ENCODE measurements at places on chromosomes 3 and 15. TPM values are rescaled to one million over a fixed set of nuclear protein-coding genes. Genes with fewer than 3 reads are reported as not detected.

NR1I2 gene
- total RNA-seq: not detected

GOLGA6L4 gene
- 0.83 TPM for total RNA-seq

GASK1A gene
- 0.94 TPM for total RNA-seq

SLTM gene
- 54.9 TPM for total RNA-seq

MON1A gene
- 8.8 TPM for total RNA-seq

C2CD4B gene
- total RNA-seq: 0.68 TPM

MCTP2 gene
- 4.7 TPM for total RNA-seq

NANOGP8 gene
- not detected for total RNA-seq

BFSP2 gene
- total RNA-seq: not detected

CLDN16 gene
- total RNA-seq: not detected

KY gene
- 1.9 TPM for total RNA-seq

TJP1 gene
- 42.8 TPM for total RNA-seq

SLC27A2 gene
- not detected for total RNA-seq

CHRNB4 gene
- total RNA-seq: not detected

CMTM8 gene
- 0.30 TPM for total RNA-seq

NDN gene
- total RNA-seq: 35.7 TPM

HCN4 gene
- total RNA-seq: not detected

FANCD2OS gene
- not detected for total RNA-seq

BMF gene
- total RNA-seq: 4.1 TPM

GOLGA6L10 gene
- total RNA-seq: 0.35 TPM

P2RY1 gene
- total RNA-seq: 0.35 TPM

CTDSPL gene
- total RNA-seq: 30.2 TPM

LRRC31 gene
- not detected for total RNA-seq

CPNE9 gene
- not detected for total RNA-seq

GRM7 gene
- not detected for total RNA-seq

FBXL2 gene
- total RNA-seq: 14.6 TPM

EPHA3 gene
- under 0.01 TPM for total RNA-seq

All from smooth muscle cell of the coronary artery (primary cell).